ENCODE measurements at places on chromosomes 11 and 22.

- peak; percentile 92 for DNase-seq
These were observed 40.7 kb upstream of the CLMP start for GRCh38 chr11:123235656-123236261.

GRCh38 chr11:130601141-130601540, 152.7 kb downstream of the ADAMTS15 start:
- DNase-seq, result peak; percentile 76

DNA sequence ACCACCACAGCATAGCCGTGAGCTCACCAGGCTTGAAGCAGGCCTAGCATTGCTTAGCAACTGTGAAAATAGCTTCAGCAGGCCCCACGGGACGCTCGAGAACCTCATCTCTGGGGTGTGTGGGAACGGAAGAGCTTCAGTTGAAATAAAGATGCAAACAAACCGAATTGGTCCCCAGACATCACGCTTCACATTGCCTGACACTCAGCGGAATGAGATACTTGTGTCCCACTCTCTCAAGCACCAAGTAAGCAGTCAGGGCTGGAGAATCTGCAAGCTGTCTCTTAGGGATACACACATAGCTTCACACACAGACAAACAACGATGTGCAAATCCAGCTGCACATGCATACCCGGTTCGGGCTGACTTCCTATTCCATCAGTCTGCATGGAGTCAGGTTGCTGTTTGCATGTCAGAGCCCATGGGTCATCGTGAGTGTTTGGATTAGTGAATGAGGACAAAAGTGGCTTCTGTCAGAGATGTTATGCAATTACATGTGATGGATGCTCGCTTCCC, 205.7 kb downstream of the SNX19 start:
- DNase-seq, result no peak

GRCh38 chr11:102900346-102900745, 25.6 kb upstream of the MMP12 start:
- no peak for DNase-seq

GRCh38 chr11:64090806-64091516, 55.2 kb downstream of the FLRT1 start:
- peak; percentile 77 for DNase-seq

- DNase-seq, result no peak
These were observed 52.6 kb upstream of the LRRC32 start for GRCh38 chr11:76723142-76723541.
